ENCODE measurements at places on chromosomes 6 and 20. TPM values are rescaled to one million over a fixed set of nuclear protein-coding genes. Genes with fewer than 3 reads are reported as not detected.
A peak's percentile ranks its signal among the peaks of the same experiment; 100 is the strongest.

Gene YWHAB
- 301 TPM for total RNA-seq

Gene EPB41L2
- 53.0 TPM for total RNA-seq

Gene DCDC2
- total RNA-seq: not detected

Gene NCOA5
- 24.9 TPM for total RNA-seq

Gene VWA7
- 0.41 TPM for total RNA-seq

GRCh38 chr6:154566866-154567265 lies 56.4 kb upstream of the CNKSR3 start:
- no peak for DNase-seq

DNA sequence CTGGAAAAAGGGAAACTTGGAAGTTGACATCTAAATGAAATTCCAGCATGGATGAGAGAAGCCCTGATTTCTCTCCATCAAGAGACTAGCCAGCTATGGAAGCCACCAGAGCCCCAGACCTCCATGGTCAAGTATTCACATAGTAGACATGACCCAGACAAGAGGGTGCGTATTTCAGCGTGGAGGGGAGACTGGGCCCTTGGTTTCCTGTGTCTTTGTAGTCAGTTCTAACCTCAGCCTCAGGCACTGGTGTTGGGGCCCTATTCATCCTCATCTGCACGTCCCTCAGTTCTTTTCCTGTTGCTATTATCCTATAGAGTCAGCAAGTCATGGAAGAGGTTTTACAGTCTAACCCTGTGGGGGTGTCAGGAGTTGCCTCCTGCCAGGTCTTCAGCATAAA lies 12.5 kb downstream of the GNL1 start:
- no peak for DNase-seq

DNA sequence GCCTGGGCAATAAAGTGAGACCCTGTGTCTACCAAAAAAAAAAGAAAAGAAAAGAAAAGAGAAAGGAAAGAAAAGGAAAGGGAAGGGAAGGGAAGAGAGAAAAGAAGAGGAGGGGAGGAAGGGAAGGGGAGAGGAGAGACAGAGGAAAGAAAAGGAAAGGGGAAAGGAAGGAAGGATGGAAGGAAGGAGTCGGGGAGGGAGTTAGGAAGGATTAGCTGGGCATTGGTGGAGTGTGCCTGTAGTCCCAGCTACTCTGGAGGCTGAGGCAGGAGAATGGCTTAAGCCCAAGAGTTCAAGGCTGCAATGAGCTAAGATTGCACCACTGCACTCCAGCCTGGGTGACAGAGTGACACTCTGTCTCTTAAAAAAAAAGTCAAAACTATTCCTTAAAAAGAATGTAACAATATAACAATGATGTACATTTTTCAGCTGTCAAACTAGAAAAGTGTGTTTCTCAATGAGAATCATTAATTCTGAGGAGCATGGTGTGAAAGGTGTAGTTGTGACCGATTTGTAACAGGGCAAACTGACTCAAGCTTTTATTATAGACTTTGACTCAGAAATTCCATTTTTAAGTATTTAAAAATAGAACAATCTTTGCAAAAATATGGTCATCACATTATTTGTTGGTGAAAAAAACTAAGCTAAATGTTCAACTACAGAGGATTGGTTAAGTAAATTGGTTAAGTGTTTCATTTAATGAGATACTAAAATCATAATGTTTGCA lies 14.7 kb downstream of the SNRPB start:
- no peak for DNase-seq

- no peak for DNase-seq
Observed at GRCh38 chr20:37979021-37979985, 54.0 kb downstream of the TTI1 start.

- no peak for DNase-seq
Observed at GRCh38 chr6:6823568-6824224, 235.2 kb downstream of the LY86 start.

DNA sequence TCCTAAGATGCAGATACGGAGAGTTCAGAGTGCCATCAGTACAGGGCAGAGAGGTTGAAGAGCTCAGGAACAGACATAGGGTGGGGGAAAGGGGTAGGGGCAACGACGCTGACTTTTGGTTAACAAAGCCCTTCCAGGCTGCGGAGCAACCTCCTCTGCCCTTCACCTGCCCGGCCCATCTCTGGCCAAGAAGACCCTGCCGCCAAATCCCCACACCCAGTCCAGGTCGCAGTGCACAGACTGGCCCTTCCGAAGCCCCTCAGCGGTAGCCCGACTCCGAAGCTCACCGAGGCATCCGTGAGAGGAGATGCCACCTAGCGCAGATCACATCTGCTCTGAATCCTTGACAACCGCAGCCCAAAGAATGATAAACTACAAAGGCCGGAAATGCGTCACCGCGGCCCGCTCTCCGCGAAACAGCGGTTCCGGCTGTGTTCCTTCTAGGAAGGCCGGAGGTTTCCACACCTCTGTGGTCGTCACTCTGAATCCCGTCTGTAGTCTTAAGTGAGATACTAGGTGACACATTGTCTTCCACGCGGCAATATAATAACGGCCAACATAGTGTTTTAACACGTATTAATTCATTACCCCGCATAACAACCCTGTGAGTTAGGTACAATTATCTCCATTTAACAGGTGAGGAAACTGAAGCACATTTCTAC lies at the start of gene ZSCAN23:
ZSCAN23 (minus strand) TSS at position 380 of the 662 bp plus-strand sequence. CDS start 7,225 bp downstream, outside the sequence.
- DNase-seq: peak; percentile 81

DNA sequence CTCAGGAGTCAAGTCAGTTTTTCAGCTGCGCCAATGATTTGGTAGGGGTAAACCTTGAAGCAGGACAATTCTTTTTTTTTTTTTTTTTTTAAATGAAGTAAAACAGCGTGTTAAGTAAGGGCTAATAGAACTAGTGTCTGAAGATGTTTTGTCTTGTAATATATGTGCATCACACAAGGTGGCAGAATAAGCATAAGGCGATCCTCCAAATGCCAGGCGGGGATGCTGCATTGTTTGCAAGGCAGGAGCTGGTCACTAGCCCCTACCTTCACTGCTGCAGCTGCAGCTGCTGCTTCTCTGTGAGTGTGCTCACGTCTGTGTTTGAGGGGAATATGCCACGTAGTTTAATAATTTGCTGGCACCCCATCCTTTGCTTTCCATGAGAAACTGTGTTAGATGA lies 272.7 kb upstream of the MAP3K7 start:
- no peak for DNase-seq

GRCh38 chr6:128121610-128122009 lies 220.8 kb upstream of the THEMIS start:
- no peak for DNase-seq

GRCh38 chr20:1174787-1175186 lies 10.0 kb downstream of the TMEM74B start:
- DNase-seq: no peak

GRCh38 chr6:113558431-113558830 lies 298.7 kb upstream of the MARCKS start:
- no peak for DNase-seq

GRCh38 chr20:38192323-38192885 lies 27.3 kb upstream of the TGM2 start:
- DNase-seq: no peak

- no peak for DNase-seq
Observed at GRCh38 chr20:37378785-37379598, 33.1 kb downstream of the SRC start.

GRCh38 chr20:2800521-2801285 lies at the start of gene CPXM1:
TSS of gene CPXM1 (minus strand) at chr20:2800627. CDS start at chr20:2800572, 55 bp downstream.
- no peak for DNase-seq
